Bladder microvascular endothelial cell (primary cell): ENCODE measurements at places on chromosomes 3 and 15. TPM values are rescaled to one million over a fixed set of nuclear protein-coding genes. Genes with fewer than 3 reads are reported as not detected.

Gene RHO
- total RNA-seq, result not detected in 2 replicates

Gene CADPS
- not detected in 2 replicates for total RNA-seq

Gene DHX30
- 47.1 and 90.8 TPM in 2 replicates for total RNA-seq

Gene TF
- total RNA-seq, result 0.19 TPM in 1 of 2 replicates, not detected in the other

Gene ALDH1A2
- total RNA-seq, result 2.6 and 18.9 TPM in 2 replicates

Gene C3orf80
- total RNA-seq, result not detected in 2 replicates

Gene ARGFX
- total RNA-seq, result not detected in 2 replicates

Gene FGF12
- 1.6 and 2.9 TPM in 2 replicates for total RNA-seq

Gene ATP2B2
- not detected in 2 replicates for total RNA-seq

Gene CPEB1
- 0.06 TPM in 1 of 2 replicates, not detected in the other for total RNA-seq

Gene KIF23
- 29.3 and 31.5 TPM in 2 replicates for total RNA-seq

Gene GOLGA6L7
- not detected in 2 replicates for total RNA-seq

Gene BCL2A1
- 0.19 TPM in 1 of 2 replicates, not detected in the other for total RNA-seq

Gene LYZL4
- not detected in 2 replicates for total RNA-seq

Gene DAG1
- 23.2 and 53.4 TPM in 2 replicates for total RNA-seq

Gene NANOGP8
- total RNA-seq, result not detected in 2 replicates

Gene FANCD2OS
- total RNA-seq, result not detected in 2 replicates

Gene CYP1A2
- not detected in 2 replicates for total RNA-seq

Gene CPLX3
- not detected in 2 replicates for total RNA-seq

Gene CKMT1B
- total RNA-seq, result not detected in 2 replicates
